Lung (tissue), 17 donors: ENCODE measurements at places on chromosomes 3 and 15.

GRCh38 chr15:85707519-85708338 lies 87.0 kb downstream of the KLHL25 start:
- DNase-seq: peak; percentile 28

DNA sequence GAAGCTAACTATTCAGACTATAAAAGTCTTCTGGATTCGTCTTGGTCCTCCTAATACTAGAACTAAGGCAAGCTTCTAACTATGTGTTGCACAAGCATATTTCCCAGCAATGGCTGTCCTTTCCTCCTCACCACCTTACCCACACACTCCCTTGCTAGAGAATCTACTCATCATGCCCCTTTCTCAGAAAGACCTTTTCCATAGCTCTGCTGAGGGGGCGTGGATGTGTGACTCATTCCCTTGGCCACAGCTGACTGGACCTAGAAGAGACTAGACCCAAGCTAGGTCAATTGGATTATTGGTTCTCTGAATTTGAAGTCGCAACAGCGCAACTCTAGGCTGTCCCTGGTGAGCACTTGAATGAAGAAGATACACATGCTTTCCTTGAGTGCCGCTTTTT lies 47.1 kb downstream of the ERC2 start:
- no peak for DNase-seq

- DNase-seq: no peak
Observed at GRCh38 chr3:78507196-78507984, 1260.4 kb downstream of the ROBO1 start.

GRCh38 chr3:187804120-187804744 lies 59.0 kb upstream of the BCL6 start:
- DNase-seq: no peak

- no peak for DNase-seq
Observed at GRCh38 chr3:71500696-71501095, 82.8 kb downstream of the FOXP1 start.

DNA sequence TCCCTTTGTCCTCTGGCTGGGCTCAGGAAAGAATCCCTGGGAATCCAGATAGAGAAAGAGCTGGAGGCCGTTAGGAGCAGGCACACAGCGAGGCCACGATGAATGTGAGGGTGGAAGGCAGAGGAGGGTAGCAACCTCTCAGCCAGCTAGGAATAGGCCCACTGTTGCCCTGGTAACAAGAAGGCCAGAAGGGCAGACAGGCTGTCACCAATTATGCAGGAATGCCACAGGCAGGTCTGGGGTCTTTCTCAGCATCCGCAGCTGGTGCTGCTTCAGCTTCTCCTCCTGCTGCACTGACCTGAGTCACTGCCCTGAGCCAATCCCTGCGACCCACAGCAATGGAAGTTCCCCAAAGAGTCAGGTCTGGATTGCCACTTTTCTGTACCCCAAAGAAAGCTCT lies 62.8 kb upstream of the C3orf80 start:
- DNase-seq: no peak

- no peak for DNase-seq
Observed at GRCh38 chr3:89606151-89606550, 498.7 kb downstream of the EPHA3 start.

DNA sequence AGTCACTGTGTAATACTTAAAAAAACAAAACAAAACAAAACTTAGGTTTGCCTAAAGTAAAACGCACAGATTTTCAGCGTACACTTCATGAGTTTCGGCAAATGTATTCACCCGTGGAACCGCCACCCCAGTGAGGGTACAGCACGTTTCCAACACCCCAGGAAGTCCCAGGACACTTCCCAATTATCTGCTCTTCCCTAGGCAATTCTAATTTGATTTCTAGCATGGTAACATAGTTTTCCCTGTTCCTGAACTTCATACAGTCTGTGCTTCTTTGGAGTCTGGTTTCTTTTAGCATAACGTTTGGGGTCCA lies 497 bp upstream of the CLASP2 start:
- no peak for DNase-seq

- DNase-seq: no peak
Observed at GRCh38 chr3:174168026-174168425, 691.1 kb upstream of the NAALADL2 start.

DNA sequence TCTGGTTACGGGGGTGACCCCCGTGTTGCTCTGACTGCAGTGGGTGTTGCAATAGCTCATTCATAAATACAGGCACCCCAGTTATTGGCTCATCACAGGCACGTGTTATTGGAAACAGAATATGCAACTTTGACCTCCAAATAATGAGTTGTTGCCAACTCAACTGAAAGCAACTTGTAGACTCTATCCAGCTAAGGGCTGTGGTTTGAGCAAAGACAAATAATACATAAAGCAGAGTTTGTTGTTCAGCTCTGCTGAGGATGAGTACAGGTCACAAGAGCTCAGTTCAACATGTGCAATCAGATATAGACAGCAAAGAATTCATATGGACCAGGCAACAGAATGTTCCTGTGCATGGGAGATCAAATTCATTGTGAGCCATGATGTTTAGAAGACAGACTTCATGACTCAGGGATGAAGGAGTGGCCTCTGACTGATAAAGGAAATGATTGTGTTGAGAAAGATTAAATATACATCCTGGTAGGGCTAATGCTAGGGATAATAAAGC lies 87.6 kb upstream of the LRIG1 start:
- DNase-seq: no peak

- no peak for DNase-seq
Observed at GRCh38 chr3:101484805-101485620, 28.0 kb downstream of the SENP7 start.

DNA sequence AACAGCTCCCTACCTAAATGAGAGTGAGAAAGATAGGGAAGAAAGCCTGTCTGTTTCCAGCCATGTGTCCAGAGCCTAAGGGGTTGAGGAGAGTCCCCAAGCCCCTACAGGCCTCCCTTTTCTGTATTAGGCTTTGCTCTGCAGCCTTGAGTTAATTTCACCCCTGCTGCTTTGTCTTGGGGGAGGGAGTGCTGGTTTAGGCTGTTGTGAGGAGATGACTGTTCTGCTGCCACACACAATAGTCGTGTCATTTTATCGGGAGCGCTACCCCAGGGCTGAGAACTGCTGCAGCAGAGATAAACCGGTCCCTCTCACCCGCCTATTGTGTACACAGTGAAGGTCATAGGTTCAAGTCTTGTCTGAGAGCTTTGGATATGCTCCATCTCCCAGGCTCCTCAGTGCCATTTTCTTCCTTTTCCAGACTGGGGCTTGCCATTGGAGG lies 1.4 kb downstream of the ZNF609 start:
- DNase-seq: peak; percentile 81

DNA sequence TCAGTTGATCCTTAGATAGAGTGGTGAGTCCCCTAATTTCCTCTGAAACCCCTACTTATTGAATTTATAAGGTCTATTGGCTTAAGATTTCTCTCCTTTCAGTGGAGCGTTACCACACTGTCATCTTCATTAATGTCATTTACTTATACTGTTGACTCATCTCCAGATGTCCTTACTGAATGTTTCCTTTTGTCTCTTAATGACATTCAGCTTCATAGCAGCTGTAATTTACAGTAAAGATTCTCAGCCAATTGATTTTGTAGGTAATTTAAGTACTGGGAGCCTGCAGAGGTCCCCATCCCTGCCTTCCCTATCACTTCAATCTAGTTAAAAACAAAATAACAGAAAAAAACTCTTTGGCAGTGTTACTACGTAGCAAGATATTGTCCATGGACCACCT lies 18.8 kb downstream of the STX19 start:
- no peak for DNase-seq

DNA sequence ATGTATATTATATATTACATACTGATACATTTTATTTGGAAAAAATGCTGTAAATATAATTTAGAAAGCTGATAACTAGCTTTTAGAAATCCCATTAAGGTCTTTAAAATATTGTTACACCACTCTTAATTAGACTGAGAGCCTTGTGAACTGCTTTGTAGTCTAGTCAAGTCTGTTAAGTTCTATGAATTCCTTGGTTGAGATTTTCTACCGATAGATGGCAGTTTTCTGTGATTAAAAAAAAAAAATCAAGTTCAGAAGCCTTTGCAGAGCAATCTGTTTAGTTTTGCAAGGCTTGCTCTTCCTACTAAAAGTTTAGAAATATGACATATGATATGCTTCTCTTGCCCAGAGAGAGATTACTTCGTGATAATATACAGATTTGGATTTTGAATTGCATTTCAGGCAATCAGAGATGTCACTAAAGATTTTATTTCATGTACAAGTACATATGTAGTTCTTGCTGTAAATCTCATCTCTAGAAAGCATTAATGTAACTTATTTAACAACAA lies 60.4 kb upstream of the SLITRK3 start:
- peak; percentile 38 for DNase-seq

GRCh38 chr15:58628206-58628947 lies 121.1 kb downstream of the ADAM10 start:
- DNase-seq: no peak

DNA sequence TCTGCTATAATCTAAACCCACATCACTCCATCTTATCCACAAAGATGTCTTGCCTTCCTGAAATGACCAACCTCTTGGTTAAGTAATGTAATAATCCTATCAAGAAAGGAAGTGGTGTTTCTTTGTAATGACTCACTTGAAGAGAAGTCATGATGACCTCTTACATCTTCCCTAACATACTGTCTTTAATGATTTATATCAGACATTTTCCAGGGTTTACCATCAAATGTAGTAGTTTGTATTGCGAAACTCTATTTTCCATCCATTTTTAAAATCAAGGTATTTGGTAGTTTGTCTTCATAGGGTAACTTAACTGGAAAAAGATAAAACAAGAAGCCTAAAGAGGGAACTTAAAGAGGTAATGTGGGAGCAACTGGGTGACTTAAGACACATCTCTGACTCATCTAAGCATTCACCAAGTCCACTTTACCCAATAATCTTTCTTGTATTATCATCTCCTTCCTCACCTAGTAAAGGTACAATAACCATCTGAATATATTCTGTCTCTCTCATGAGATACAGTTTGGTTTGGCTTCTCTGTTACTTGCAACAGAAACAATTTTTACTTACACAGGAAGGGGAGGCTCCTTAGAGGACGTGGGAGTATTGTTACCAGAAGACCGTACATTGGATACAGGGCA lies 5.7 kb upstream of the MAPK6 start:
- DNase-seq: no peak

DNA sequence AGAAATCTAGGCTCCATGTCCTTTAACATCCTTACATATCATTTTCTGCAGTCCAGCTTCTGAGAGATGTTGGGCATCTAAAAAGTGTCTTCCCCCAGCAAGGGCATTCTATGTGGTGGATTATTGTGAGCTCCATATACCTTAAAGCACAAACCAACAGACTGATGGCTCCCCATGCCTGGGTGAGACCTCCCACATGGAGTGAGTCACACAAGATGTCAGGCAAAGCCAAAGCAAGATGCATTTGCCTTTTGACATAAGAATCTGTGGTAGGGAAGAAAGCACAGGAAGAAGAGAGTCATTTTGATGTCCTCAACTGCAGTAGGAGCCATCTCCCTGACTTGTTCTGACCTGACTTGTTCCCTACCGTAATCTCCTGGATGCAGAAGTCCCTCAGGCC lies 238.7 kb upstream of the EIF1B start:
- no peak for DNase-seq

DNA sequence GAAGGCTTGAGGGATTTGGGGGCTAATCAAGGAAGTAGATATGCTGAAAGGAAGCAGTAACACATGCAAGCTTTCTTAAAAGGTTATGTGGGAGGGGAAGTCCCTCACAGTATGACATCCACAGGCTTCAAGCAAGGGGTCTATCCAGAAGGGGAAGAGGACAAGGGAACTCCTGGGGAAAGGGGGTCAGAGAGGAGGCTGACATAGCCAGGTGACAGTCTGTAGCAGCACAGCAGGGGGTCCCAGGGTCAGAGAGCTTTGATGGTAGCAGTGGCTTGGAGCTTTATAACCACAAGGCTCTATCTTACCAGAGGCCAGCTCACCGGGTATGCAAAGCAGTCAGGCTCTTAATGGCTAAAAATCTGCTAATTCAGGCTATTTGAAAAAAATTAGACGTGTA lies 150.6 kb upstream of the NSMCE3 start:
- DNase-seq: no peak

GRCh38 chr3:147411815-147412241 lies 2.7 kb downstream of the ZIC1 start:
- peak; percentile 14 for DNase-seq

- no peak for DNase-seq
Observed at GRCh38 chr15:39396979-39397615, 183.8 kb upstream of the THBS1 start.

DNA sequence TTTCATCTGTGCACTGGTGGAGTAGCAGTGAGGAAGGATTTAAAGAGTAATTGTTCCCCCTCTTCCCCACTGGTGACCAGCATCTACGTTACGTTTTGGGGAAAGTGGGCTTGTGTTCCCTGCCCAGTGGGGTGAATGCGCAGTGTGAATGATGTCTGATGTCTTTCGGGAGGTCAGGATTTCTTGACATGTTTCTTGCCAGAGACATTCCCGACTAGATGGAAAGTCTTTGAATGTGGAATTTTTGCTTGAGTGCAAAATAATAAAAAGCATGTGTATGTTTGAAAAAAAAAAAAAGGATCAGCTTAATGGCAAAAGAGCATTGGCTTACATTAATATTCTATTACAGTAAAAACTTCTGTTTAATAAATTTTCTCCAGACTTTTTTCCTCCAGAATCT lies 632.2 kb downstream of the FOXP1 start:
- peak; percentile 18 for DNase-seq

- DNase-seq: no peak
Observed at GRCh38 chr3:140586311-140586710, 91.6 kb upstream of the TRIM42 start.

DNA sequence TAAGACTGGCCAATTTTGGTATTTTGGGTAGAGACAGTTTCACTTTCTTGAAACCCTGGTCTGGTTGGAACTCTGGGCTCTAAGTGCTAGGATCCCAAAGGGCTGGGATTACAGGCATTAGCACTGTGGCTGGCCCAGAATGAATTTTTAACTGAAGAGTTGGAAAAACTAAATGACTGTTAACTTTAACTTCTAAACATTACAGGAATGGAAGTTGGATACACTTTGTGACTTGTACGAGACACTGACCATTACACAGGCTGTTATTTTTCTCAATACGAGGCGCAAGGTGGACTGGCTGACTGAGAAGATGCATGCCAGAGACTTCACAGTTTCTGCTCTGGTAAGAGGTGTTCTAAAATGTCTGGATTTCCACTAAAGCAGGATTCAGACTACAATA lies 3.5 kb downstream of the EIF4A2 start:
- no peak for DNase-seq
